Fibroblast of lung (primary cell): ENCODE measurements at places on chromosomes 2 and 18. TPM values are rescaled to one million over a fixed set of nuclear protein-coding genes. Genes with fewer than 3 reads are reported as not detected.

DNA sequence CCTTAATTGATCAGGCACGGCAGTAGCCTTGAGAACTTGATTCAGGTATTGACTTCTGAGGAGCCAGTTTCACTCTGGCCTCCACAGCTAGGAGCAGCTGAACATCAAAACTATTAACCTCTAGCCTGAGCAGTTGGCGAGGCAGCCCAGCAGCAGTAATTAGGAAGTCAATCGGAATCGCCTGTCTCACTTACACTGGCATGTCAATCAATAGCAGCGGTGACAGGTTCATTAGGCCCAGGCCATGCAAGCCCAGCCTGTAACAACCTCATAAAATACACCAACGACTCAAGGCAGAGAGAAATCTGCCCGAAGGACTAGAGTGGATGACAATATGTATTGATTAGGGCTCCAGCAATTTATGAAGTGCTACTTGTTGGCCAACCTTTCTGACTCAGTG is 255.4 kb upstream of the SKOR2 start:
- DNase-seq, result no peak

Gene BMP10
- polyA plus RNA-seq, result not detected in 2 replicates

DNA sequence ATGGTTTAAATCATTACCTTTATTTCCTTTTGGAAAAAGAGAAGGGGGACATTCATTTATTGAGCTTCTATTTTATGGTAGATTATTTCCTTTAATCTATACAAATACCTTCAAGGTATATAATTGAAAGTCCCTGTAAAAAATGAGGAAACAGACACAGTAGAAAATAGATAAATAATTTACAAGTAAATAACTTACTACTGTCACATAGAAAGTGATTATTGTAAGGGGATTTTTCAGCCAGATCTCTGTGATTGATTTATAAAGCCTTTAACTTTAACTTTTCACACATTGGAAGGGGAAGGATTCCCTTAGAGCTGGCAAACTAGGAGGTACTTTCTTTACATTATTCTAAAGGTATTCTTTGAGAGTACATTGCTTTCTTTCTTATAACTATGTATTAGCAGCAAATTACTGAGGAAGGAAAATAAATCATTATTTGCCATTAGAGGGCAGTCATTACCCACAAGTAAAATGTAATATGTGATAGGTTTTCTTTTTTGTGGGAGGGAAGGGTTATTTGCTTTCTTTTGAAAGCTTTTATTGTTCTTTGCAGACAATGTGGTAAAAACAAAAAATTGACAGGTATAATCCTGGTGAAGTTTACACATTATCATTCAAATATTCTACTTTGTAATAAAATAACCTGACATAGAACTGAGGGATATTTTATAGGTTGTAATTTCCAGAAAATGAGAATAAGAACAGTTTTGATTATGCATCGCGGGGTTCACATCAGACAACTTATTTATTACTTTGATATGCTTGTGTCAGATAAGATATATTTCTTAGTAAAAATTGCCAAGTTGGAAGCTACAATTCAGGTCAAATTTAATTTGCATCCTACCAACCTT is 24.8 kb upstream of the RPE start:
- peak; percentile 19 for DNase-seq

Gene REG3G
- not detected in 2 replicates for polyA plus RNA-seq

Gene HOXD13
- polyA plus RNA-seq, result not detected in 2 replicates

Gene RNF181
- 276 and 289 TPM in 2 replicates for polyA plus RNA-seq
